Esophagus muscularis mucosa (tissue), 4 donors: ENCODE measurements at places on chromosomes 7 and 10.

GRCh38 chr7:108137993-108138392 lies 7.8 kb upstream of the LAMB4 start:
- DNase-seq: peak; percentile 64

DNA sequence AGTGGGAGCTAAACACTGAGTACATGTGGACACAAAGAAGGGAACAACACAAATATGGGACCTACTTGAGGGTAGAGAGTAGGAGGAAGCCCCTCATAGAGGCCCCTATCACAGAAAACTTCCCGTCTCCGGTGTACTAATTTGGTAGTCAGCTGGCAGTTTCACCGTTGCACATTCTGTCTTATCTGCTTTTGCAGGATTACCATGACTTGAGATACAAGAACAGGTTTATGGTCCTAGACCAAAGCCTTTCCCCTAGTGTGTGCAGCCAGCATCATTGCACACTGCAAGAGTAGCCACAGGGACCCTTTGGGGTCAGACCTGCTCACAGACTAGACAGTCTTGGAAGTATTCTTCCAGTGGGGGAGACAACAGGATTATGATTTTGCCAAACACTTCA lies 5.9 kb upstream of the IFIT1B start:
- DNase-seq: no peak

- no peak for DNase-seq
Observed at GRCh38 chr7:3028071-3028757, 15.5 kb downstream of the CARD11 start.

GRCh38 chr7:26843705-26844104 lies 20.7 kb downstream of the SKAP2 start:
- no peak for DNase-seq

- DNase-seq: no peak
Observed at GRCh38 chr7:122846591-122846990, 39.7 kb downstream of the CADPS2 start.

DNA sequence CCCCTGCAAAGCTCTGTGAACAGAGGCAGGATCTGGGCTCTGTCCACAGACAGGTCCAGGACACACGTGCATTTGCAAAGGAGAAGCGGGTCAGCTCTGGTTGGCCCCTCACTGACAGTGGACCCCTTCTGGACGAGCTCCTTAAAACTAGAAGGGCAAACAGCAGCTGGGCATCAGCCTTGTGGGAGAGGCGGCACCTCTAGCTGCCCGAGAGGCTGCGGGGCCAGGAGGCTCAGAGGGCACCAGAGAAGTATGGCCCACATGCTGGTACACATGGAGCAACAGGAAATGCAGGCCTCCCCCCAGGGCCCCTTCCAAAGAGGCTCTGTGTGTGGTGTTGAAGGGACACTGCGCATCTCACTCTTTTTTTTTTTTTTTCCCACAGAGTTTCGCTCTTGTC lies 233.0 kb upstream of the TCERG1L start:
- DNase-seq: no peak

GRCh38 chr10:79103129-79103528 lies 34.4 kb downstream of the ZMIZ1 start:
- DNase-seq: no peak

- DNase-seq: no peak
Observed at GRCh38 chr7:35508623-35509400, 186.1 kb downstream of the HERPUD2 start.

DNA sequence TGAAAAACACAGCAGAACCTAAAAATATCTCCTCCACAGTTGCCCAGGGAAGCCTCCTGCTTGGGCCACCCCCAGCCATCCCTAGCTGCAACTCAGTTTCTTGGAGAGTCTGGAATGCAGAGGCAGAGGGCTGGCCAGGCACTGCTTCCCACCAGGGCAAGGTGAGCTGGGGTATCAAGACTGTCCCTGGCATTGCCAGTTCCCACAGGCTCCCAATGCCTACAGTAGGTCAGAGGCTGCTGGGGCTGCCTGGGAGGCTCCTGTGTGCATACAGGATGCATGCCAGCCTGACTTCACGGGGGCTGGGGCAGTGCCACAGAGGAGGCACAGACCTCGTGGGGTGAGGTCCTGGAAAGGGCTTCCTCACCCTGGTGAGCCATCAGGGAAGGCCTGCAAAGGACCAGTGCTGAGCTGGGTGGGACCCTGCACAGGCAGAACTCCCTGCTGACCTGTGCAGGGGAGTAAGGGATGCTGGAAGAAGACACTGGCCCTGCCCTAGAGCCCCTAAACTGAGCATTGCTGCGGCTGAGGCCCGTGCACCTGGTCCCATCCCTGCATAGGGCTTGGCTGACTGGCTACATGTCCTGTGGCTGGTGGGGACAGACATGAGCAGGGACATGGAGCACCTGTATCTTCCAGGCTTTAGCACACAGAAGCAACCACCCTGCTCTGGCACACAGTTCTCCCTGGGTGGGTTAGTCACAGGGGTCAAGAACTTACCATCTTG lies 121.9 kb upstream of the RET start:
- peak; percentile 90 for DNase-seq

- DNase-seq: peak; percentile 26
Observed at GRCh38 chr10:91664426-91664825, 31.6 kb upstream of the PPP1R3C start.

DNA sequence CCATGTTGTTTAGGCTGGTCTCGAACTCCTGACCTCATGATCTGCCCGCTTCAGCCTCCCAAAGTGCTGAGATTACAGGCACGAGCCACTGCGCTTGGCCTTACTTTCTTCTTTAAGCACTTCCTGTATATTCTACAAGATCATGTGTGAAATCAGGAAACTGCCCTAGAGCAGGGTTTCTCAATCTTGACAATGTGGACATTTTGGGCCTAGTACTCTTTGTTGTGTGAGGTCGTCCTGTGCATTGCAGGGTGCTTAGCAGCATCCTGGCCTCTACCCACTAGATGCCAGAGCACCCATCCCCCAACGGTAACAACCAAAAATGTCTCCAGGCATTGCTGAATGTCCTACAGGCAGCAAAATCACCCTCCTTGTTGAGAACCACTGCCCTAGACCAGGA lies 24.7 kb downstream of the RRP12 start:
- no peak for DNase-seq

DNA sequence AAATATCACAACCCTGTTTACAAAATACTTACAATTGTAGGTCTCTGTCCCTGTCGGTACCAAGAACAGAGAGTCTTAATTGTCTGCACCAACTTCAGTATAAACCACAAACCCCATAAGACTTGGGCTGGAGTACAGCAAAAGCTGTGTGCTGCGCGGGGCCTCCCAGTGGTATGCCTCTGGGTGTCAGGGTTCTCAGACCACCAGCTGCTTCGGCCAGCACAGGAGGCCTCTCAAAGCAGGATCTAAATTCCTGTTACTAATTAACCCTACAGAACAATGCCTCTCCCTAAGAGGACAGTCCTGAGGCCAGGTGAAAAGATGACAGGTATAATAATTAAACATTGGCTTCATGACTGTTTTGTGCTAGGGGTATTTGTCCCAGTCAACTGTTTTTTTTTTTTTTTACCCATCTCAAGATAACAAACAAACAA lies 957 bp upstream of the SVIL start:
- DNase-seq: no peak

GRCh38 chr7:109335951-109336350 lies 766.3 kb downstream of the DNAJB9 start:
- no peak for DNase-seq

DNA sequence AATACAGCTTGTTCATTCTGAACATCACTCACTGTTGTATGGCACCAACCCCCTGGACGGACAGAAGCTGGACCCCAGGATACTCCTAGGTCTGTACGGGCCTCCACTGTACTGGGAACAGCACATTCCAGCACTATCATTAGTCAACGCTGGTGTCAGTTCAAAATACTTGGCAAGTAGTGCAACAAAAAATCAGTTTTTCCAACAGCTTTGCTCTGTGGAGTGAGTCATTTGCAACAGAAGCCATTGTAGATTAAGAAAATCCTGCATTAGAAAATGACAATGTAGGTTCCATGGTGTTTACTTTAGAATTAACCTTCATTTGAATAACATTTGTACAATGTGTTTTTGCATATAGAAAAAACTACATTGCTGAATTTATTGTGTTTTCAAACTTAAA lies 266.6 kb downstream of the HDAC9 start:
- DNase-seq: no peak

DNA sequence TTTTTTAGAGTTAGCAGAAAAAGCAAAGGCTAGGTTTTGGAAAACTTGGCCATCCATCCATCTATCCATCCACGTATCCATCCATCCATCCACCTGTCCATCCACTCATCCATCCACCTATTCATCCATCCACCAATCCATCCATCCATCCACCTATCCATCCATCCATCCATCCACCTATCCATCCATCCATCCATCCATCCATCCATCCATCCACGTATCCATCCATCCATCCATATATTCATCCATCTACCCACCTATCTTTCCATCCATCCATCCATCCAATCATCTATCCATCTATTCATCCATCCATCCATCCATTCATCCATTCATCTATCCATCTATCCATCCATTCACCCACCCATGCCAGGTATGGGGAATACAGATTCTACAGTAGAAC lies 81.7 kb upstream of the MPP7 start:
- no peak for DNase-seq

DNA sequence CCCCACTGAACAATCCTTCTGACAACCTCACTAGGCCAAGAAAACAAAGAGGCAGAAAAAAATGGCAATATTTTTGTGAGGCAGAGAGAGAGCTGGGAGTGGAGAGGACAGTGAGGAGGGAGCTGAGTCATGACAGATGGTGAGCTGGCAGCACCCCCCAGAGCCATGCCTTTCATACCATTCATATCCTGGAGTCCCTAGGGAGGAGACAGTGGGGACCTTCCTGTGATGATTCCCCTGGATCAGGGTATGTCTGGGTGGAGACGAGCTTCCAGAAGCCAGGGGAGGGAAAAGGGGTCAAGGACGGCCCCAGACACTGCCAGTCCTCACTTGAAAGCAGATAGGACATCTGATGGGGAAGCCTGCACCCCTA lies 160.5 kb downstream of the ADAM12 start:
- no peak for DNase-seq

- no peak for DNase-seq
Observed at GRCh38 chr10:7767209-7767608, 20.6 kb downstream of the KIN start.

DNA sequence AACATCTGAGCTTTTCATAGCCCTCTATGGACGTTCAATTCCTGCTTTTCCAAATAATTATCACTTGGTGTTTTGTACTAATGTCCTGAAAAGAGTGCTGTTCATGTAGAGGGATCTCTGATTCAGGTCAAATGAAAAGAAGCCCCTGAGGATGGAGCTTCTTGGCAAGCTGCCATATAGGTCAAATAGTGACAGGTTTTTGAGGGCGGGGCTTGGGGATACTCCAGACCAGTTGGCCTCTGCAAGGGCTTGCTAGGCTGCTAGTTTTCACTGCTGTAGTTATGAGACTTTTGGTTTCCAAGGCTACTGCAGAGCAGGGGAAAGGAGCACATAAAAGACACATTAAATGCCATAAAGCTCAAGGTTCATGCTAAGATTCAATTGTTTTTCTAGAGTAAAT lies 257.2 kb upstream of the CACNA2D1 start:
- DNase-seq: no peak

- no peak for DNase-seq
Observed at GRCh38 chr7:292826-293225, 2.9 kb downstream of the FOXL3 start.

GRCh38 chr7:108026647-108027046 lies 23.7 kb upstream of the LAMB1 start:
- DNase-seq: no peak

- no peak for DNase-seq
Observed at GRCh38 chr7:26187380-26188205, 13.0 kb downstream of the HNRNPA2B1 start.

DNA sequence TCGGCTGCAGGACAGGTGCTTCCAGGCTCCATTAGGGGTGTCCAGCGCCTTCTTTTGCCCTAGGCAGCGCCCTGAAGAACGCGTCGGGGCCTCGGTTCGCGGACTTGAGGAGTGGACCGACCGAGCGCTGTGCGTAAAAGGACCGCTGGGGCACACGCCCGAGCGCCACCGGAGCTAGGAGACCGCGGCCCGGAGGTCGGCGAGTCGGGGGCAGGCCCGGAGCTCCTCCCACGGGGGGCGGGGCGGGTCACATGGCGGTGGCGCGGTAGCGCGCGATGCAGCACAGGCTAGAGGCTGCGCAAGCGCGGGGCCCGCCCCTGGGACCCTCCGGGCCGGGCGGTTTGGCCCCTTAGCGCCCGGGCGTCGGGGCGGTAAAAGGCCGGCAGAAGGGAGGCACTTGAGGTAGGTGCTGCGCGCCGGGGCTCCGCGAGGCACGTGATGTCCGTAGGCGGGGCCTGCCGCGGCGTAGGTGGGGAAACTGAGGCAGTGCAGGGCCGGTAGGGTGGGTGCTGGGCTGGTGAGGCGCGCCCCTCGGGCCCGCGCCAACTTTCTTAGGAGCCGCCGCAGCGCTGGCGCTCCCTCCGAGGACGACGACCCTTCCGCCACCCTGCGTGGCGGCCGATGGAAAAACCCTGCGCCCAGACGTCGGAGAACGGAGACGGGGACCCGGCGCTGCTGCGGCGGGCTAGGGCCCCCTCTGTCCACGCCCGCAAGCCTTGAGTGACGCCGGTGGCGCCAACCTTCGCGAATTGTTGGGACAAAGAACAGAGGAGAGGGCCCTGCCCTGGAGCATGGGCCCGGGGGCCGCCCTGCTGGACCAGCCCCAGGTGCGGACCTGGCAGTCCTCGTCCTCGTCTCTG lies at the start of gene PRXL2A:
PRXL2A (plus strand) TSS at position 310 of the 860 bp plus-strand sequence. CDS start 11,917 bp downstream, outside the sequence.
- no peak for DNase-seq

DNA sequence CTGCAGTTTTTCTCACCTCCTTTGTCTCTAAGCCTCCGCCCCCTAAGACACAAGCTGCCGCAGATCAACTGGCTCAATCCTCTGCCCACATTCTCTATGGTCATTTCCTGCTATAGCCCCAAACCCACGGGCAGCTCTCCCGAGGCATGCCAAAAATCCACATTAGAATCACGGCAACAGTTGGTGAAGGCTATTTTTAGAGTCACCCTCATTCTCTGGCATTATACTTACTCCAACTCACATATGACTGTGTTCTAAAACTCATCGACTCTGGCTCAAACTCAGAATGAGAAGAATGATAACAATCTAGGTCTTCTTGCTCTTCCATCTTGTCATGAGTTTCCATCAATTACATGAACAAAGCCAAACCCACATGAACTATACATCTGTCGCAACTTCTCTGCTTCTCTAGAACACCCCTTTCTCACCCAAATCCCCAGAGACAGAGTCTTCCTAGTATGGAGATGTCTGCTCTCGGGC lies 10.9 kb upstream of the KIAA1549 start:
- no peak for DNase-seq

GRCh38 chr10:31424473-31424872 lies 105.5 kb downstream of the ZEB1 start:
- no peak for DNase-seq
